ENCODE measurements at places on chromosomes 4 and X.

- DNase-seq: no peak
Observed at GRCh38 chr4:59728496-59728895, 1471.6 kb upstream of the ADGRL3 start.

DNA sequence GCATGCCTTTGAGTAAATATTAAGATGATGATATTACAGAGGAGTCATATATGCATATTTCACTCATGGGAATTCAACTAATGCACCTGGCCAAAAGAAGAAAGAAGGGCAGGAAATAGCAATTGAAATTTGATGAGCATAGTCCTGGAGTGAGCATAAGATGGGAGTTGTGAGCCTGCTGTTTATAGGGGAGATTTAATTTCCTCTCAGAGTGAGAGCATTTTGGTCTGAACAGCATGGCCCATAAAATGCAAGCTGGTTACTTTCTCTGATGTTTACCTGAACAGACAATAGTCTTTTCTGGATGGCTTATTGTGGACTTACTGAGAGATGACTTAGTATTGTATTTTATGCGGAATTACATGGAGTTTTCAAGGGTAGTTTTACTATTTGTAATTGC is 53.6 kb downstream of the FHIP1A start:
- no peak for DNase-seq

GRCh38 chr4:123862812-123863211 is 466.2 kb downstream of the SPRY1 start:
- DNase-seq: no peak

DNA sequence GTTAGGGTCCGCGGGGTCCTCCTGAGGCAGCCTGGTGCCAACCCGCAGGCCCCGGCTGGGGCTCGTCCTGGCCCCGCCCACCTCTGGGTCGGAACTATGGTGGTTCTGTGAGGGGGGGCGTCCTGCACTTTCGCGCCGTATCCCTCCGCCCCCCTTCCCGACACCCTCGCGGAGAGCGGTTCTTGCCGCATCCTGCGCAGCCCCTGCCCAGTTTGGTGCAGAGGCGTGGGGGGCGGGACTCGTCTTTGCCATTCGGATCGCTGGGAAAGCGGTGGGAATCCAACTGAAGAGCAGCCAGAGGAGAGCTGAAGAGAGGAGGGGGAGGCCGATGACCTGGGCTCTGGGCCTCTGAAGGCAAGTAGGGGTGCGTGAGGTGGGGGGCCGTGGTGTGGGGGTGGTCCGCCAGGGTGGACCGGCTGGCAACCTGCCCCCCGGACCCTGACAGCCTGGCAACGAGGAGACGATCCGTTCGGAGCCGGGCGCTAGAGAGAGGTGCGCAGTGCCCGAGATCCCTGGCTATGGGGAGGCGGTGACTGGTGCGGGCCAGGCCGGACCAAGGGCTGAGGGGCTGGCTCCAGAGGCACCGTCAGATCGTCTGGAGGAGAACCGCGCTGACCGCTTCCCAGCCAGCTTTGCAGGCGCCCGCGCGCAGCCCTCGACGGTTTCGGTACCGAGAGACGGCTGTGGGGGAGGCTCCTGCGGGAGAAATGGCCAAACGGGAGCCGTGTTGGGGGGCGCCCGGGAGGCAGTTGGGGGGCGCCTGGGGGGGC is at the start of gene GPRASP1:
Gene GPRASP1 (plus strand): TSS at position 242 of the 770 bp plus-strand sequence. CDS start 2,431 bp downstream, outside the sequence.
- no peak for DNase-seq

GRCh38 chrX:118963159-118963558 is 11.3 kb upstream of the LONRF3 start:
- DNase-seq: no peak

- DNase-seq: no peak
Observed at GRCh38 chr4:1096841-1097240, 16.5 kb downstream of the RNF212 start.

DNA sequence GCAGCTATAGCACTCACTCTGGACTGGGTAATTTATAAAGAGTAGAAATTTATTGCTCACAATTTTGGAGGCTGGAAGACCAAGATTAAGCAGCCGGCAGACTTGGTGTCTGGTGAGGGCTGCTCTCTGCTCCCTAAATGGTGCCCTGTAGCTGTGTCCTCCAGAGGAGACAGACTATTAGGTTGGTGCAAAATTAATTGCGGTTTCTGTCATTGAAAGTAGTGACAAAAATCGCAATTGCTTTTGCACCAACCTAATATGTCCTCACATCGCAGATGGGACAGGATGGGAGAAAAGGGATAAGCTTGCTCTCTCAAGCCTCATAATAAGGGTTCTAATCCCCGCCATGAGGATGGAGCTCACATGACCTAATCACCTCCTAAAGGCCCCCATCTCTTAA is 258.1 kb upstream of the VCX3A start:
- no peak for DNase-seq

- DNase-seq: no peak
Observed at GRCh38 chr4:145635630-145636029, 16.4 kb downstream of the MMAA start.

- no peak for DNase-seq
Observed at GRCh38 chr4:91015861-91016260, 888.7 kb downstream of the CCSER1 start.

GRCh38 chr4:5554376-5554775 is 154.0 kb downstream of the EVC2 start:
- DNase-seq: no peak

DNA sequence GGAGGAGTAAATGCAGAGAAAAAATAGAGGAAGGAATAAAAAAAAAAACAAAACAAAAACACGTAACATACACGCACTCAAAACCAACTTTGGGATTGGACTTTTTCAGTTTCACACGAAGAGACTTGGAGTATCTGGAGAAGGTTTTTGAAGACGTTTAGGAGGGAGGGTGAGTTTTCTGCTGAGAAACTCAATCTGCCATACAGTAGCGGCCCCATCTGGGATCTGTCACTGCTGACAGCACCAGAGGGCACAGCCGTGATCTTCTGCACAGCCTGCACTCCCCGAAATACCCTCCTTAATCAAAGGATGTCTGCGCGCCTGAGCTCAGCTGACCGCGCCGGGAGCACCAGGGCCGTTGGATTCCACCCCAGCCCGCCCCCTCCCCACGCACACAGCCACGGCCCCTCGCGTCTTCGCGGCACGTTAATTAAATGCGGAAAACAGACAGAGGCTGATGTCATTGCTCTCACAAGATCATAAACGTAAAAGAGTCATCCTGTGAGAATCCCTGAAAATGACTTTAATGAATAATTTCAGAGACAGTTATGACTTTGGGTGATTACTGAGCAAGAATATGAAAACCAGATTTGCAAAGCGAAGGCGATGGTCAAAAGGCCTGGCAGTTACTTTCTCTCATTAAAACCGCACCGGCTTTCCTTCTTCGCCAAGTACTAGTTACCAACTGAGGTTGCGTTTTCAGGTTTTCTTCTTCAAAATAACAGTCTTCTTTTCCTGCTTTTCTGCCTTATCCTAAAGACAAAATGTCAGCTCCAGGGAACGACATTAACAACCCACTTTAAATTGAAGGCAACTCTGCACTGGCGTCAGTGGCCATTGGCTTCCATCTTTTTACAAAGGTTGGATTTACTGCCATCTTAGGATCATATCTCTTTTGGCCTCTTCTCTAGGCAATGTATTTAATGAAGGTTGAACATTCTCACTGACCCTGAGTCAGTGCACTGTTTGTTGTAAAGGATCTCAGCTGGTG is 10.6 kb downstream of the HAND2 start:
- DNase-seq: no peak

GRCh38 chr4:17236686-17237085 is 275.2 kb downstream of the QDPR start:
- DNase-seq: no peak

DNA sequence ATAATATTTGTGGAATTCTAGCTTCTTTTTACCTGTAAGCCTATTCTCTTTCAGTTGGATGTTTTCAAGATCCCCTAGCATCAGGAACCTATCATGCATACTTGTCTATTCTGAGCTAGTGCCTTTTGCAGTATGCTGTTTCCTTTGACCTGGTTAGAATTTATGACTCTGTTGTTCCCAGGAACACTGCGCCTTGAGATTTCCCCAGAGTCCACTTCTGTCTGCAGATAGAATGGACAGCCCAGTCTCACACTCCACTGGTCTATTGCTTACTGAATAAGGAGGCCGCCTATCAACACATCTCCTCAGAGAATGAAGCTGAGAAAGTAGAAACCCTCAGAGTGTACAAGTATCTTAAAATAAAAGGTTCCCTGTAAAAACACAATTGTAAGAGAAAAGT is 465.1 kb upstream of the GALNTL6 start:
- no peak for DNase-seq

DNA sequence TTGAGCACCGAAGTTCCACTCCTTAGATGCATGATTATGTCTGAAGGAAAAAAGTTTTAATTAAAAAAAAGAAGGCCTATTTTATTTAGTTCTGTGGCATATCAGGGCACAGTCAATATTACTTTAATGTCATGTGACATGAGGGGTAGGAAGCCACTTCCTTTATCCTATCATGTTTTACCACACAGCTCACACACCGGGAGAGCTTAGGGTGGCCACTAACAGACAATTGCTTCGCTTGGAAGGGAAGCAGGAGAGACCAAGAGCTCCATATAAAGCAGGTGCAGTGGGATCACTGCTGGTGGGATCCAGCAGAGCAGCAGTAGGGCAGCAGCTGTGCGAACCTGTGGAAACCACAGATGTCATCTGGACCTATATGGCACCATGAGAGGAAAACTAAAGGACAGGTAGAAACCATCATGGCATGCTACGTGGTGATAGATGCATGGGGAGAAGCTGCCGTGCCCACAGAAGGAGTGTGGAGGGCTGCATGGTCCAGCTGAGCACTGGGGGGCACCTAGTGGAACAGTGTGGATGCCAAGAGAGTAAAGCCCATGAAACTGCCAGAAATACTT is 52.0 kb downstream of the DTHD1 start:
- DNase-seq: no peak

DNA sequence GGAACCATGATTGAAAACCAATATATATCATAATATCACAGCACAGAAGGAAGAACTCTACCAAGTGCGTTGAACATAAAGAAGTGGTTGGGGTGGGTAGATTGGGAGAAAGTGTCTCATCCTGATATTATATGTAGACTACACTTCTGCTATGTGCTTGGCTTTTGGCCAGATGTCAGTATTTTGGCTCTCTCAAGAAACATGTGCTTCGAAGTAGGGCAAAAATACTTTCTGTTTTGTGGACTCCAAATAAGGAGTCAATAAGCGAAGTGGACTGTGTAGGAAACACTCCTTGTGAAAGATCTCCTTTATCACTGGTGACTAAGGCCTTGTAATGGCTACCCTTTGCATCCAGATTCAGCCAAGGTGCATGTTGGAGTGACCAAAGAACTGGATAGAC is 7.8 kb upstream of the HPSE start:
- no peak for DNase-seq

DNA sequence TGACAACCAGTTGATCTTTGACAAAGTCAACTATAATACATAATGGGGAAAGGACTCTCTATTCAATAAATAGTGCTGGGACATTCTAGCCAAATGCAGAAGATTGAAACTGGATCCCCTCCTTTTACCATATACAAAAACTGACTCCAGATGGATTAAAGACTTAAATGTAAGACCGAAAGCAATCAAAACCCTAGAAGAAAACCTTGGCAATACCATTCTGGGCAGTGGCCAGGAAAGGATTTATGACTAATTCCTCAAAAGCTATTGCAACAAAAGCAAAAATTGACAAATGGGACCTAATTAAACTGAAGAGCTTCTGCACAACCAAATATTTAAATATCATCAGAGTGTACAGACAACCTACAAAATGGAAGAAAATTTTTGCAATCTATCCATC is 185.1 kb downstream of the NPNT start:
- no peak for DNase-seq

- no peak for DNase-seq
Observed at GRCh38 chrX:17831255-17831654, 29.8 kb downstream of the RAI2 start.

DNA sequence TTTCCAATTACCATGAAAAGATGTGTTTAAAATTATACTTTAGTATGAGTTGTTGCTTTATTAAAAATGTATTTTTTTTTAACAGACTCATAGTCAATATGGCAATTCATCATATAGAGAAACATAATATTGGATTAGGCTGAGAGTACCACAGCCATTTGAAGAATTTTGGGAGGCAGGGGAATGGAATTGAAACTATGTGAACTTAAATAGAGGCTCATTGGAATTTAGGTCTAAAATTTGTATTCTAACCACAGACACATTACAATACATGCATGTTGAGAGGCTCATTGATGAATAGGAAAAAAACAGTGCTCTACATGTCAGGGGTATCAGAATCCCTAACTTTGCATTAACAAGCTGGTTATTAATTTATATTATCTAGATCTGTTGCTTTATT is 269.6 kb downstream of the DKK2 start:
- DNase-seq: no peak

GRCh38 chr4:109969087-109969486 is 56.4 kb downstream of the EGF start:
- DNase-seq: no peak

DNA sequence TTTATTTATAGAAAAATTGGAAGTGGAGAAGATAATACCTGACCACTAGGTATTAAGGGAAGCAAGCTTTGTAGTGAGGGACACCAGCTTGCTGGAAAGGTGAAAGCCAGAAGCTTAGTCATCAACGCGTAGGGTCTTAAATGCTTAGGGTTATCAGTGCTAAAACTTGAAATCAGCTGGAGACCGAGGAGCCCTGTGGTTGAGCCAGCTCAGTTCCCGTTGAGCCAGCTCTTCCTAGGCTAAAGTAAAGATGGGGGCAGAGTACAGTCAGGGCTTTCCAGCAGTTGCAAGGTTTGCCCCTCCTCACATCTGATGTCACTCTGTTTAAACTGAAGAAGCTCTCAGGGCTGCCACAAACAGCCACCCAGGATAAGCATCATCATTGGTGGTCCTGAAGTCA is 240.7 kb downstream of the DCLK2 start:
- no peak for DNase-seq

- no peak for DNase-seq
Observed at GRCh38 chr4:4627111-4627510, 85.3 kb upstream of the STX18 start.

DNA sequence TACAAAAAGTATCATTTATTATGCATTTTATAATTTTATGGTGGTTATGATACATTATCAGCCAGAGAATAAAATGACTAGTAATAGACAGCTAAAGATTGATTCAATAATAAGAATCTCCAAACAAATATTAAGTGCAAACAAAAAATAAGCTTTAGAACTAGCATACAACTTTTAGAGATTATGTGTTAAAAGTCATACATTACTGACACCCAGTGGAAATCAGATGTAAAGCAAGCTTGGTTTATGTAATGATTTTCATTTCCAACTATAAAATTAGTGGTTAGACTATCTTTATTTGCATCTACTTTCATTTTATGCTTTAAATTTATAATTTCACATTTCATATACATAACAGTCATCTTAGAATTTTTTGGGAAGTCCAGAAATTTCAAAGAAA is 57.7 kb downstream of the IL13RA2 start:
- DNase-seq: no peak

DNA sequence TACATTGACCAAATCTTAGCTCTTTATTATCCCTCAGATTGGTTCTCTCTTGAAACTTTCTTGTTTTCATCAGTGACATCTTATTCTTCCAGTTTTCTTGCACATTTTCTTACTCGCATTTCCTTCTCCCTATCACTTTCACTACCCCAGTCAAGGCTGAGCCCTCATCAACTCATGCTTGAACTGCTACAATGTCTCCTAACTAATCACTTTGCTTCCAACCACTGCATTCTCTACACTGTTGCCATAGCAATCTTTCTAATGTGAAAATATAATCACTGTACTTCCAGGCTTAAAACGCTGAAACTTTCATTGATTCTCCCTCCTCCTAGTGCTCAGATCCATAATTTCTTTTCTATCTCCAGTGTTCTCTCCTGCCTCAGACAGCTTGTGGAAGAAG is 22.2 kb upstream of the LPAR4 start:
- no peak for DNase-seq

- no peak for DNase-seq
Observed at GRCh38 chr4:164304861-164305260, 449.1 kb upstream of the SMIM31 start.
